ENCODE measurements at places on chromosomes 12 and 14.
A peak's percentile ranks its signal among the peaks of the same experiment; 100 is the strongest.

DNA sequence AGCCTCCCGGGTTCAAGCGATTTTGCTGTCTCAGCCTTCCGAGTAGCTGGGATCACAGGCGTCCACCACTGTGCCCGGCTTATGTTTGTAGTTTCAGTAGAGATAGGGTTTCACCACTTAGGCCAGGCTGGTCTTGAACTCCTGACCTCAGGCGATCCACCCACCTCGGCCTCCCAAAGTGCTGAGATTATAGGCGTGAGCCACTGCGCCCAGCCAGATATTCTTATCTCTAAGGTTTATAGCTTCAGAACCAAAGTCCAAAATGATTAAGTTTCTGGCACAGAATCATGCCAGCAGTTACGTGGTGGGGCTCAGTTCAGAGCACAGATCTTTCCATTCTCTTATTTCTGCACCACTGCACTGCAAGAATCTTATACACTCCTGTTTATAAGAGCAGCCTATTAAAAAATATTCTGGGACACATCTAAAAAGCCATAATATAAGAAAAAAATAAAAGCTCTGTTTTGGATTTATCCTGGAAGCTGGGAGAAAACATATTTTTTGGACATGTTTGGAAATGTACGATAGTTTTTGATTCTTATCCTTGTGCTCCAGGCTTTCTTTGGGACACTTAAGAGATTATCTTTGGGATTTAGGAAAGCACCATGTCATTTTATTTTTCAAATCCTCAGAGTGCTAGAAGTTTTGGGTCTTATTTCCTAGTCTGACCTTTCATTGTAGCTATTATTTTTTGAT is 129.6 kb downstream of the LMNTD1 start:
- DNase-seq: no peak

DNA sequence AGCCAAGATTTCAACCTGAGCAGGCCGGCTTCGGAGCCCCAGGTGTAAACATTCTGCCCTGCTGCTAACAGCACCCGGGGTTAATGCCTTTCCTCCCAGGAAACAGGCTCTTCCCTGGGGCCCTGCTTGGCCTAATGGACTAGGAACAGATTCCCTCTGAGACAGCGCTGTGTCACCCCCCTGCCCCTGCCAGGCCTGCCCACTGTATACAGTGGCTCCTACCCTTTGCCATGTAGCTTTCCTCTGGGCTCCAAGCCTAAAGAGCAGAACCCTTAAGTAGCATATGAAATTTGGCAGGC is 28.3 kb upstream of the BCDIN3D start:
- no peak for DNase-seq

GRCh38 chr12:130876758-130877157 is 4.9 kb downstream of the RAN start:
- no peak for DNase-seq

- DNase-seq: no peak
Observed at GRCh38 chr12:132143336-132144071, 615 bp downstream of the DDX51 start.

DNA sequence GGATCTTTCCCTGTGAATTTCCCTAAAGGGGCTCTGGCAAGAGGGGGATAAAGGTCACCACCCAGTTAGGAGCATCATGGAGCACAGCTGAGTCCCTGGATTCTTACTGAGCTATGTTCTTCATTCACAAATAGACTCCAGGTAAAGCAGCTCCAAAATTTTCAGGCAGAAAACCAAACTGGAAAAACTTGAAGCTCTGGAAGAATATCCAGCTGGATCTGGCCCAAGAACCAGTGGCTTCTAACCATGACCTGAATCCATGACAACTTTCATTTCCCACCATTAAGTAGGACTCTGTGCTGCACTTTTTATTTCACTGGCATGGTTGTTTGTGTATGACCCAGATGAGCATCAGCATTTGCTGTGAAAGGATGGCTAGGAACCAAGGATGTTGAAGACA is 180.4 kb upstream of the FKBP4 start:
- no peak for DNase-seq

GRCh38 chr12:15693228-15693911 is 95.8 kb downstream of the EPS8 start:
- DNase-seq: no peak

- DNase-seq: peak; percentile 33
Observed at GRCh38 chr14:96275177-96276112, 19.4 kb downstream of the BDKRB1 start.

- no peak for DNase-seq
Observed at GRCh38 chr12:94284046-94284445, 135.7 kb downstream of the PLXNC1 start.

DNA sequence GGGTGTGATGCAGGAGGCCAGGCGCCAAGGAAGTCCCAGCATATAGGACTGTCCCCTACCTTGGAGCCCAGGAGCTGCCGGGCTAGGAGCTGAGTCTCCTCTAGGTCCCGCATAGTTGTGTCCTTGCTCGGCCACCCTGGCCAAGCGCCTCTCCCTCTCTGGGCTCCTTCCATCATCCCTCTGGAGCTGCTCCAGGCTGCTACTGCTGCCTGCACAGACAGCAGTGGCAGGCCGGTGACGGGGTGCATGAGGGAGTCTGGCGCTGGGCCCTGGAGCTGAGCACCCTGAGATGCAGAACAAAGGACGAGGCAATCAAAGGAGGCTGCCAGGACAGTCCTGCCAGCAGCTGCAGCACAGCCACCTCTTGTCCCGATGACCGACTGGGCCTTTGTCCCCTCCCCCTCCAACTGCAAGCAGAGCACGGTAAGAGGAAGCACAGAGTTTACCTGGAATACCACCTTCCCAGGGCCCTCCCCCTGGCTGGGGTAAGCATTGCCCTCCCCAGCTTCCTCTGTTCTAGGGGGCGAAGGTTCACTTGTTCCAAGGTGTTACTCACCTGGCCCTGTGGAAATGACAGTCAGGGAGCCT is 10.4 kb downstream of the DTX1 start:
- no peak for DNase-seq

GRCh38 chr14:23058654-23059504 is 1.6 kb upstream of the CDH24 start:
- no peak for DNase-seq

GRCh38 chr14:54697803-54698202 is 130.9 kb downstream of the SAMD4A start:
- DNase-seq: no peak

DNA sequence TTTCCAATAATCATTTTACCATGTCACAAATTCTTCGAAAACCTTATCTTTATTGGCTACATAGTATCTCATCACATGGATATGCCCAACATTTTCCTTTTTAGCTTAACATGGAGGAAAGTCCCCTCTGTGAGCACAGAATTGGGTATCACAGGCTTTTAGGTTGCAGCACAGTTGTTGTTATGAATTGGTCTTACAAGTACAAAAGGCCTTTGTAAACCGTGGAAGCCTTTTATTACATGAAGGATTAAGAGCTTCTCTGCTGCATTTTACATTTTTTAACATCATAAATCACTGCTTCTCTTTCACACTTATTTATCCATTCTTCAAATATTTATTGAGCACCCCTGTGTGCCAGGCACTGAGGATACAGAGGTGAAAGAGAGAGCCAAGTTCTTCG is 26.2 kb downstream of the UBE3B start:
- no peak for DNase-seq

DNA sequence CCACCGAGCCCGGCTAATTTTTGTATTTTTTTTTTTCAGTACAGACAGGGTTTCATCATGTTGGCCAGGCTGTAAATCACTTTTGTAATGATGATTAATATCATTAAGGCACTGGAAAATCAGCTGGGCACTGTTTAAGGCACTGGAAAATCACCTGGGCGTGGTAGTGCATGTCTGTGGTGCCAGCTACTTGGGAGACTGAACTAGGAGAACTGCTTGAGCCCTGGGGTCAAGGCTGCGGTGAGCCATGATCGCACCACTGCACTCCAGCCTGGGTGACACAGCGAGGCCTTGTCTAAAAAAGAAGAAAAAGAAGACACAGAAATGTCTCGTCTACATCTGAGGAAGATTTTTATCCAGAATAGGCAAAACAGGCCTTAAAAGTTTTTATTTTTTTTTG is 12.7 kb downstream of the SLC11A2 start:
- no peak for DNase-seq

DNA sequence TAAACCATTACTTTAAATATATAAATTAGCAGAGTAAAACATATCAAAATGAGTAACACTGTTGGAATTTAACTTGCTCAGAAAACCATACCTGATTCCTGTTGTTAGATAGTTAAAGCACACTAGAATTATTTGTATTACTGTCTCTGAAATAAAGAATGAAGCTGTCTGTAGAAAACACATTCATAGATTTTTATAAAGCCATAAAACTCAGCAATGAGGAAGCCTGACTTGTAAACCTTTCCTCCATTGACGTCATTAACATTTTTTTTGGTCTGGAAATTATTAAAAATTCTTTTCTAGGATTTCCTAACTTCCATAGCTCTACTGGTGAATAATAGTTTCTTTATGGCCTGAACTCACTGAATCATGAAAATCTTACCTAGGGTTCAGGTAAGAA is 147.6 kb downstream of the BRMS1L start:
- DNase-seq: no peak

DNA sequence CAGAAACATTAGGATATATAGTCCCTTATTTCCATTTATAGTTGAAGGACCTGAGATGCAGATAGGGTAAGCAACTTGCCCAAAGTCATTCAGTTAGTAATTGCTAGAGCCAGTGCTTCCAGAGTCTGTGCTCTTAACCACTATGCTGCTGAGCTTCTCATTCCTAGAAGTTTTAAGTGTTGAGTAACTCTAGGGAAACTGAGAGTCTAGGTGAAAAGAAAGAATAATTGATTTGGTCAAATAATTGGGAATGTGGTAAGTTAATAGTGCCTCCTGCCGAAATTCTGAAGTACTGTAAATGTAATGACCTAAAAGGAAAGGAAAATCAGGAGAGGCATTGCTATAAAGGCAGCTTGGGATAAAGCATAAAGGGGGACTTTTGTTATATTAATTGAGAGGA is 14.1 kb downstream of the PYROXD1 start:
- DNase-seq: no peak

DNA sequence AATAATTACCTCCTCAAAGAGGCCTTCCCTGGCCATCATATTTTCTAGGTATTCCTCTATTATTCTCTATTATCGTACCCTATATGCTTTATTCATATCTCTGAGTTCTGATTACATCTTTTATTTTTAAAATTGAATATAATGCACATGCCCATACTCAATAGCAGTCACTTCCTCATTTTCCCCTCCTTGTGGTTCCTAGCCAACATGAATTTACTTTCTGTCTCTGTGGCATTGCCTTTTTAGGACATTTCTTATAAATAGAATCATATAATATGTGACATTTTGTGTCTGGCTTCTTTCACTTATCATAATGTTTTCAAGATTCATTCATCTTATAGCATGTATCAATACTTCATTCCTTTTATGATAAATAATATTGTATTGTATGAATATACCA is 74.4 kb upstream of the TRHDE start:
- DNase-seq: no peak

- no peak for DNase-seq
Observed at GRCh38 chr14:81285245-81285644, 64.5 kb upstream of the GTF2A1 start.

DNA sequence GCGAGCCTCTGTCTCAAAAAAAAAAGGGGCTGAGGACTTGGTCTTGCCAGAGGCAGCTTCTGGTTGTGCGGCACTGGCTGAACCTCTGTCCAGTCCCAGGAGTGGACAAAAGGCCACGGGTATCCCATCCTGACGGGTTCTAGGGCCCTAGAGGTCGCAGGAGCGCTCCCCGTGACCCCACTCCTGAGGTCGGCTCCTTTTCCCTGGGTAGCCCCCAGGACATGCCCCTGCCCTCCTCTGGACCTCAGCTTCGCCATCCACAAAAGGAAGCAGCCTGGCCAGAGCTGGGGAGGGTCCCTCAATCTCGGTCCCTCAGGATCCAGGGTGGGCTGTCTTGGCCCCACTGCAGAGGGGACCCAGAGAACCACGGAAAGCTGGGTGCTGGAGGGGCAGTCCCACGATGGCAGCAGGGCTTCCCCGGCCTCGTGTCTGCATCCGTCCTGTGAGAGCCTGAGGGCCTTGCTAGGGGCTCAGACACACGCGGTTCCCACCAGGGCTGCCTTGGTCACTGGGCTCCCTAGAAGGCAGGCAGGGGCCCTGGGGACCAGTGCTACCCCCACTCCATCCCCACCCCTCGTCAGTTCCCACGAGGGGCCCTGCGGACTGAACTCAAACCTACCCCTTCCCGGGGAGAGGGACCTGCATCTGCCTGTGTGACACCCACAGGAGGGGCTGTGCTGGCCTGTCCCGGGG is 31.1 kb downstream of the ASCL4 start:
- DNase-seq: no peak

DNA sequence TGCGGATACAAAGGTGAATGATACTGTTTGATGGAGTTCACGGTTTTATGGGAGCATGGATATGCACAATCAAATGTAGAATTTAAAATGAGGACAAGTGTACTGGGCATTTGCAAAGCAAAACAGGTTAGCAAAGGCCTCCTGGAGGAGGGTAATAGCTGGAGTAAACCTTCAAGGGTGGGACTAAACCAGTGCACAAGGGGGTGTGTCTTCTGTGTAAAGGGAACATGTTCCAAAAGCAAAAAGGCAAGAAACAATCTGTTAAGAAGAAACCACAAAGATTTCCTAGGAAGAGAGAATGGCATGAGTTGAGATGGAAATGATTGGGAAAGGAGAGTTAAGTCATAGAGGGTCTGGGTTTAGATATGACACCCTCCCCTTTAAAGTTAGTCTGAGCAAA is 109.2 kb upstream of the SLCO1C1 start:
- DNase-seq: no peak

DNA sequence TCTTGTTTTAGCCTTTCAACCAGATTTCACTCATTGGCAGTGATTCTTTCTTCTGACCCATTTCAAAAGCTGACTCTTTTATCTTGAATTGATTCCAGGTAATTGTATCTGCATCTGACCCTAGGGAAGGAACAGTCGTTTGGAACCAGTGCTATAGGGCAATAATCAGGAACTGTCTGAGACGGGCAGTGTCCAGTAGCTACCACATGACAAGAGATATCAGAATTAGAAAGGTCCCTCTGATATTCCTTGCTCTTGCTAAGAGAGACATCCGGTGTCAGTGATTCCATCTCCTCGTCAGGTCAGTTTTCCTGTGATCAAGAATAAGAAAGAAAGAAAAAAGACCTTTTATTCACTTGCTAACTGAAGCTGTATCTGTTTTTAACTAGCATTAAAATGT is 47.8 kb upstream of the PDE3A start:
- no peak for DNase-seq

DNA sequence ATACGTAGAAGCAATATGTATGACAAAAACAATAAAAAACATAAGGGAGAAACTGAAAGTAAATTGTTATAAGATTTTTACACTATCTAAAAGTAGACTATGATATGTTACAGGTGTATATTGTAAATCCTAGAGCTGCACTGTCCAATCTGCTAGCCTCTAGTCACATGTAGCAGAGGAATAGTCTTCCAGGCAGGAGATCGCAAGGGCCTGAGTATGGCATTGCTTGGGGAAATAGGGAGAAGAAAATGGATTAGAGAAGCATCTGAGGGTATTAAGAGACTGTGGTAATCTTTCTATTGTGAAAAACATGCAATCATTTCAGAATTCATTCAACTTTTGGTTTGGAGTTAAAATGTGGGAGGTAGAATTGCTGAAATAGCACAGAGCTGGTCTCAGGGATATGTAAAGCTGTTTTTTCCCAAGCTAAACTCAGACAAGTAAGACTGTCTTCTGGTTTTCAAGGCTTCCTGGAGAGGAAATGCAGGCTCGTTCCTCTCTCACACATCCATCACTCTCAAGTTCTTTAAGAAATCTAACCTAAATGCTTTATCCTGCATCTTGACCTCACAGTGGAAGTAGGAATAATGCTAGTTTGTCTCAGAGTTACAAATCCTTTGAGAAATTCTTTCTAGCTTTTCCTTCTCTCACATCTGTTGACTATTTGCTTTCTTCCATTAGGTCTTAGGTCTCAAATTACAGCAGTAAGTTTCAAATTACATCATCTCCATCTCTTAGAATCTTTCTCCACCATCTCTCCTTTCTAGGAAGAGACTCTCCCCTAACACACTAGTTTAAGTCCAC is 7.6 kb upstream of the CCDC184 start:
- DNase-seq: no peak

All from NCI-H510A (cell line).